ENCODE measurements at places on chromosomes 2 and 18.

- H3K27ac ChIP-seq: peak overlapping the region; percentile 59
- H3K4me1 ChIP-seq: peaks cover 68% of the 10 kb centered on the region
- peak; percentile 25 for DNase-seq
- peak overlapping the region; percentile 19 for H3K4me3 ChIP-seq
- H3K36me3 ChIP-seq: no peaks in the 10 kb centered on the region
- H3K27me3 ChIP-seq: no peaks in the 10 kb centered on the region
Observed at GRCh38 chr2:190791347-190791975, 89.2 kb upstream of the GLS start.

DNA sequence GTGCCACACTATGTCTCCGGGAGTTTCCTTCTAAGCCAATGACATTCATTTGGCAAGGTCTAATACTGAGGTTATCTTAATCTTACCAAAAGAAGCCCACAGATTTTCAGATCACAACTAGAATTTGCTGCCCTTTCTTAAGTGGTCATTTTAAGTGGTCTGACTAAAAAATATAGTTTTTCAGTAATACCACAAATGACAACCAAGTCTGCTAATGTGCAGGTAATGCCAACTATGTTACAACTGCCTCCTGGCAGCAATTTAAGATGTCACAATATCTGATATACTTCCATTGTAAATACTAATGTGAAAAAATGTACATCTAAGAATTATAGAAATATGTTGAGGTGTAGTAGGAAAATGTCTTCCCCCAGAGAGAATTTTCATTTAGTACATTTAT is 49.3 kb downstream of the USP37 start:
- H3K27me3 ChIP-seq: no peaks in the 10 kb centered on the region
- peak overlapping the region; percentile 73 for H3K27ac ChIP-seq
- H3K4me1 ChIP-seq: no peaks in the 10 kb centered on the region
- no peak for DNase-seq
- H3K36me3 ChIP-seq: peaks cover 83% of the 10 kb centered on the region

DNA sequence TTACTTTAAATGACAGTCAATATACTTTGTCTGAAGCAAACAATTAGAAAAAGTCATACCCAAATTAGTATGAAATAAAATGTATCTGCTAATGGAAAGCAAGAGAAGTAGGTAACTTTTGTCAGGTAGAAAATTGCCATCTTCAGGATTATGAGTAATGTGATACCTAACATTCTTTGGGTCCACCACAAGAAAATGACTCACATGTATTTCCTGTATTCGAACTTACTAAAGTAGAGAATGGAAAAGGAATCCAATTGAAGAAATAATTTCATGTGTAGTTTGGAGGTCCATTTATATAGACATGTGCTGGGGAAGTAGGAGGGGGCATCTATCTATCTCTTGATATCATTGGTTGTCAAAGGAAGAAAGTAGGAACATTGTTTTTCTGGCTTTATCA is 636.2 kb upstream of the CHAC2 start:
- H3K27ac ChIP-seq: no peak overlapping the region

DNA sequence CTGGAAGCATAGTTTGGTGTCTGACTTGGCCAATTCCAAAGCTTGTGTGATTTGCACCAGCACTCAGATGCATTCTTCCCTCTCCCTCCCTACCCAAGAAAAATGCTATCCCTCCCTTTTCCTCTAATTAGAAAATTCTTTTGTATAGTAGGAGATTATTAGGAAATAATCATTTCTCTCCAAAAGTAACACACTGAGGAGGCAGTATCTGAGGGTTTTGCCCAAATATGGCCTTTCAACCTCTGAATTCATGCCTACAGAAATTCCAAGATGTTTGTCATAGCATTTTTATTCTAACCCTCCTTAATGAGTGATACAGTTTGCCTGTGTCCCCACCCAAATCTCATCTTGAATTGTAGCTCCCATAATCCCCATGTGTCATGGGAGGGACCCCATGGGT is 5.0 kb upstream of the TMEM18 start:
- no peak for DNase-seq
- peaks cover 46% of the 10 kb centered on the region for H3K4me1 ChIP-seq
- H3K36me3 ChIP-seq: peaks cover 70% of the 10 kb centered on the region
- H3K27me3 ChIP-seq: peaks cover 4% of the 10 kb centered on the region
- H3K27ac ChIP-seq: no peak overlapping the region
- H3K4me3 ChIP-seq: no peak overlapping the region

- no peak overlapping the region for H3K27ac ChIP-seq
- peaks cover 14% of the 10 kb centered on the region for H3K4me1 ChIP-seq
- no peak overlapping the region for H3K4me3 ChIP-seq
- no peak for DNase-seq
Observed at GRCh38 chr2:97706112-97706511, 7.3 kb upstream of the ZAP70 start.

DNA sequence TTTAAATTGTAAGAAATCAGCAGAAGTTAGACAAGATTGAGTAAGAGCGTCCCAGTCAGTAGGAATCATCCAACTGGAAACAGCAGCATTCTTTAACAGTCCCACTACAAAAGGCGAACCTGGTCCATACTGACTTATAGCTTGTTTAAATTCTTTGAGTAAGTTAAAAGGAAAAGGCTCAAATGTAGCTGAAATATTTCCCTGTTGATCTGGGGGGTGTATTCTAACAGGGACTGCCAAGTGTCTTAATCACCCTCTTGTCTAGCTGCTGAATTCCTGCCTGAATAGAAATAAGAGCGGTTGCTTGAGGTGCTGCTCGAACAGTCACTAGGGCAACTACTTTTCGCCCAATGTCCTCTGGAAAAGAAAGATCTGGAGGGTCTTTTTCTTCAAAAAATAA is 56.4 kb upstream of the FMNL2 start:
- H3K4me3 ChIP-seq: no peak overlapping the region
- no peak overlapping the region for H3K27ac ChIP-seq
- peaks cover 14% of the 10 kb centered on the region for H3K4me1 ChIP-seq
- DNase-seq: no peak
- H3K36me3 ChIP-seq: peaks cover 17% of the 10 kb centered on the region

- peaks cover 21% of the 10 kb centered on the region for H3K36me3 ChIP-seq
- no peak for DNase-seq
- no peak overlapping the region for H3K4me3 ChIP-seq
- peaks cover 3% of the 10 kb centered on the region for H3K27me3 ChIP-seq
- peaks cover 50% of the 10 kb centered on the region for H3K4me1 ChIP-seq
- H3K27ac ChIP-seq: no peak overlapping the region
Observed at GRCh38 chr2:237299906-237300305, 114.1 kb downstream of the COL6A3 start.

DNA sequence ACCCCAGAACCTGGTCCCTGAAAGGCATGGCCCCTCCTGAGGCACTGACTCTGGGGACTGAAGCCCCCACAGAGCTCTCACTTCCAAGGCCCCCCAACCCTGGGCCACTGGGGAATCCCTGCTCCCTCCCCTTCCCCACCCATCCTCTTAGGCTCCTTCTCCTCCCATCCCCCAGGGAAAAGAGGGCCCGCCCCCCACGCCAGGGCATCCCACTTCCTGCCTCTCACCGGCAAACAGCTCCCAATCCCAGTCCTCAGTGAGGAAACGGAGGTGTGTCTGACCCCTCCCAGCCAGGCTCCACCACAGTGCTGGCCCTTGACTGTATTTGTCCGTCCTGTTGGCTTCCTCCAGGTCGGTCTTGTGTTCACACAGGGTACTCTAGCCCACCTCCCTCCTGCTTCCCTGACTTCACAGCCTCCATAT is 35.0 kb upstream of the PTMA start:
- peak; percentile 72 for DNase-seq
- H3K27me3 ChIP-seq: no peaks in the 10 kb centered on the region
- peaks cover 75% of the 10 kb centered on the region for H3K4me1 ChIP-seq
- peak overlapping the region; percentile 66 for H3K4me3 ChIP-seq

- H3K36me3 ChIP-seq: peaks cover 11% of the 10 kb centered on the region
- DNase-seq: no peak
- peaks cover 25% of the 10 kb centered on the region for H3K4me1 ChIP-seq
- no peak overlapping the region for H3K27ac ChIP-seq
- H3K27me3 ChIP-seq: peaks cover 13% of the 10 kb centered on the region
Observed at GRCh38 chr18:26630596-26630995, 82.2 kb upstream of the KCTD1 start.

GRCh38 chr18:7980656-7981055 is 413.5 kb downstream of the PTPRM start:
- peak overlapping the region; percentile 32 for H3K27ac ChIP-seq
- DNase-seq: no peak
- H3K4me3 ChIP-seq: no peak overlapping the region
- H3K4me1 ChIP-seq: peaks cover 27% of the 10 kb centered on the region

- H3K4me3 ChIP-seq: no peak overlapping the region
- H3K4me1 ChIP-seq: peaks cover 30% of the 10 kb centered on the region
- no peak overlapping the region for H3K27ac ChIP-seq
Observed at GRCh38 chr2:74052732-74053710, 68.3 kb downstream of the TET3 start.

DNA sequence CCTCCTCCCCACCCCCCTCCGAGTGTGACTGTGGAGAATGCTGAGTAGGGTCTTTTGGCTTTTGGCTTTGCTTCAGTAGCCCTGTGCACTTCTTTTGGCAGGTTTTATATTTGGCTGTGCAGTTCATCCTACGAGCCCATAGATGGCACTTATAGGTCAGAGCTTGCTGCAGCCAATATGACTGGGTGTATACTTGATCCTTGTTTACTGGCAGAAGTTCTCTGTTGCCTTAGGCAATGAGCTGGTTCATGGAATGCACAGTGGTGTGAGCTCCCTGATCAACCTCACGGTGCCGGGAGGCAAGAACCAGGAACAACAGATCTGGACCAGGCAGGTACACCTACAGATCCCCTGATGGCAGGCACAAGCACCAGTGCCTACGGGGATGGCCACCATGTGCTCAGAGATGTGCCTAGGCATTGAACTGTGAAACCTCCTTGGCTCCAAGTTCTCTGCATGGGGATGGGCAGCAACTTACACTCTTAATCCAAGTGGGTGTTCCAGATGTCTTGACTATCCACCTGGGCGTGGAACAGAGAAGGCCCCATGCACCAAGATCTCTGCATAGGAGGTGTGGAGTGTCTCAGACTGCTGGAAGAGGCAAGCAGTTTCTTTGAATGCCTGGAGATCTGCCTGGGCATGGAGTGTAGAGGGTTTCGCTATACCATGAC is 190.4 kb downstream of the KIAA1328 start:
- no peak overlapping the region for H3K27ac ChIP-seq
- peaks cover 41% of the 10 kb centered on the region for H3K36me3 ChIP-seq
- H3K4me1 ChIP-seq: no peaks in the 10 kb centered on the region
- H3K4me3 ChIP-seq: no peak overlapping the region
- no peak for DNase-seq

DNA sequence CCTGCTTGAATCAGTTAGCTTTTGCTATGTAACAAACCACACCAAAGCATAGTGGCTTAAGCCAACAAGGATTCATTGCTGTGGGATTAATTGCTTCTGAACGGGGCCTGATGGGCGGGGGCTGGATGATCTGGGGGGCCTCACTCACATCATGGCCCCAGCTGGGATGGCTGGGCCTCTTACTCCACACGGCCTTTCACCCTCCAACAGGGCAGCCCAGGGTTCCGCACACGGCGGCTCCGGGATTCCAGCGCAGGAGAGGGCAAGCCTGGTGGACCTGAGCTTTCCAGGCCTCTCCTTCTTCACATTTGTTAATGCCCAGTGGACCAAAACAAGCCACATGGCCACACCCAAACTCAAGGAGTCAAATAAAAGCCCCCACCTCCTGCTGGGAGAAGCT is 86.3 kb upstream of the PHLPP1 start:
- no peak overlapping the region for H3K27ac ChIP-seq
- peaks cover 3% of the 10 kb centered on the region for H3K27me3 ChIP-seq
- H3K4me3 ChIP-seq: no peak overlapping the region
- peaks cover 26% of the 10 kb centered on the region for H3K4me1 ChIP-seq
- no peak for DNase-seq

GRCh38 chr2:152861349-152861942 is 143.0 kb downstream of the ARL6IP6 start:
- peak; percentile 17 for DNase-seq
- H3K27ac ChIP-seq: no peak overlapping the region
- peaks cover 16% of the 10 kb centered on the region for H3K4me1 ChIP-seq
- no peaks in the 10 kb centered on the region for H3K27me3 ChIP-seq
- H3K4me3 ChIP-seq: no peak overlapping the region

DNA sequence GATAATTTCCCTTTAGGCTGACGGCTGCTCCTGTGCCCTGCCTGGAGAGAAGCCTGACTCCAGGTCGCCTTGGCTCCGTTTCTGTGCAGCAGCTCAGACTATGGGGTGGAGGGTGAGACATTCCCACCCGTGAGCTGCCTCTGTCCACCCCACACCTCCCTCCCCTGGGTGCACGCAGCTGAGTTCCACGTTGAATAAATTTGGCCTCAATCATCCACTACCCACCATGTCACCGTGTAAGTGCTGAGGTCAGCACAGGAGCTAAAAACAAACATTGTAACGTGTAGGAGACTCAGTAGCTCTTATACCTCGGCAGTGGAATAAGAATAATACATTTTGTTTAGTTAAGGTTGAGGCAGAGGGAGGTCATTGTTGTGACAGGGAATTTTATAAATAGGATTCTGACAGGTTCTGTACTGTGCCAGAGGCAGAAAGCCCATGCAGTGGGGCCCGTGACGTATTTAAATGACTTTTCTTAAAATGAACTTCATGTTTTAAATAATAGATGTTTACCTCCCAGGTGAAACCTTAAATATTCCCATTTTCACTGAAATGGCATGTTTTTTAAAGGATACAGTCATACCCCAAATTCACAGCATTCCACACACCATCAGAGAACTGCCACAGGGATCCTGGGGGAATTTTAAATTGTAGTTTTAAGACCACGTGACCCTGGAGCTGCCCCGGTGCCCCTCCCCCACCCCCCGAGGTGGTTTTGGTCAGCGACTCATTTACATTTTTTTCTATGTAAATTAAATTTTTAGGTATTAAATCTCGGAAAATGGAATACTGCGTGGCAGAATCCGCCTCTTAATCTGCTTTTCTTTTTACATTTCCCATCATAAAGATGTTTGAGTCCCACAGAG is 50.2 kb downstream of the NFATC1 start:
- no peak overlapping the region for H3K4me3 ChIP-seq
- H3K27ac ChIP-seq: peak overlapping the region; percentile 83
- no peaks in the 10 kb centered on the region for H3K36me3 ChIP-seq
- DNase-seq: no peak
- H3K27me3 ChIP-seq: no peaks in the 10 kb centered on the region
- peaks cover 60% of the 10 kb centered on the region for H3K4me1 ChIP-seq
